ENCODE measurements at places on chromosomes 1 and 21.

DNA sequence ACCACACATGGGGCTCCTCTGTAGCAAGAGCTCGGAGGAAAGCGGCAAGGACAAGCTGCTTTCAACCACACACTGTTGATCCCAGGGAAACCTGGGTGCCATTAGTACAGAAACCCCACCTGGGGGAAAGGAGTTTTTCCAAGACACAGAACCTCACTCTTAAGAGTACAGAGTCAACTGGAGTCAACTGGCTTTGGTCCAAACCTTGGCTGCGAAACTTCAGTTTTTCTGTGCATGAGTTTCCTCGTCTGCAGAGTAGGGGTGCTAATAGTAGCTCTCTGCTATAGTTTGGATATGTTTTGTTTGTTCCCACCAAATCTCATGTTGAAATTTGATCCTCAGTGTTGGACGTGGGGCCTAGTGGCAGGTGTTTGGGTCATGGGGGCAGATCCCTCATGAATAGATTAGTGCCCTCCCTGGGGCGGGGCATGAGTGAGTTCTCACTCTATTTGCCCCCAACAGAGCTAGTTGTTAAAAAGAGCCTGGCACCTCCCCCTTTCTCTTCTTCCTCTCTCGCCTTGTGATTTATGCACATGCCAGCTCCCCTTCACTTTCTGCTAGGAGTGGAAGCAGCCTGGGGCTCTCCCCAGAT lies 161.1 kb downstream of the PIGK start:
- DNase-seq: no peak

DNA sequence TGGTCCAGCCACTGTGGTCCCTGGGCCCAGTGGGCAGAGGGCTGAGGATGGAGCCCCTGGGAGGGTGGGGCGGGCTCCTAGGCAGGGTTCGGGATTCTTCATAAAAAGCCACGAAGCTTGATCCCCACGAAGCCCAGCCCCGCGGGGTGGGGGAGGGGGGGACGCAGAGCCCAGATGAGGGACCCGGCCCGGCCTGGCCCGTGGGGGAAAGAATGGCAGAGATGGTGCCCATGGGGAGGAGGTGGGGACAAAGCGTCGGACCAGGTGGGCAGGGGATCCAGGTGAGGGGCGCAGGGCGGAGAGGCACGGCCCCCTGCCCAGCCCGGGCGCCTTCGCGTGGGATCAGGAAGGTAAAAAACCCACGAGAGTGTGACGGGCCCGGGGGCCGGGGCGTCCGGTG lies 6.0 kb upstream of the SMIM12 start:
- DNase-seq: no peak

- no peak for DNase-seq
Measured at GRCh38 chr21:42496839-42497202, 797 bp upstream of the RSPH1 start.

GRCh38 chr21:38683222-38683621 lies 122.5 kb upstream of the ETS2 start:
- DNase-seq: no peak

DNA sequence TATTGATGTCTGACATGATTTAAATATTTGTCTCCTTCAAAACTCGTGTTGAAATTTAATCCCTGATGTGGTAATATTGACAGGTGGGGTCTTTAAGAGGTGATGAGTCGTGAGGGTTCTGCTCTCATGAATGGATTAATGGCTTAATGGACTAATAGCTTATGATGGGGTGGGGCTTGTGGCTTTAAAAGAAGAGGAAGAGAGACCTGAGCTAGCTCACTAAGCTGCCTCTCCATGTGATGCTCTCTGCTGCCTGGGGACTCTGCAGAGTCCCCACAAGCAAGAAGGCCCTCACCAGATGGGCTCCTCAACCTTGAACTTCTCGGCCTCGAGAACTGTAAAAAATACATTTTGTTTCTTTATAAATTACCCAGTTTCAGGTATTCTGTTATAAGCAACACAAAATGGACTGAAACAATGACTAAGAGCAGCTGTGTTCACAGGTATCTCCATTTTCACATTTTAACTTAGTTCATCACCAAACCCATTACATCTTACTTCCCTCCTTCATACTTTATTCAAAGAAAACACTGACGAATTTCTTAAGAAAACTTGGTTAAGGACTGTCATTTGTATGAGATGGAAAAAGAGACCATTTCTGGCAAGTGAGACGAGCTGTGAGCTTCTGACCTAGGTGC lies 12.1 kb upstream of the AIM2 start:
- no peak for DNase-seq

DNA sequence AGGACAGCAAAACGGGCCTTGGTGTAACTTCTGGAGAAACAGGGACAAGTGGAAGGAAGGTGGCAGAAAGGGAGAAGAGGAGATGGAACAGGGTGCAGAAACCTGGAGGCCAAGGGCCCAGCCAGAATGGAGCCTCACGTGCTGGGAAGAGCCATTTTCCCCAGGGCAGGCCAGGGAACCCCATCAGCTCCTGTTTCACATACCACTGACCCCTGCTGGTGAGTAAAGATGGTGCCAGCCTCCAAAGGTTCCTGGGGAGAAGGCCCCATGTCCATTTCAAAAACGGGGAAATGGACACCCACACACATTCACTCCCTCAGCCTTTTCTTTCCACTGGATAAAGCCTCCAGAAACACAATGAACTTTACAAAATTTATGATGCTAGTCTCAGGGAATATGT lies 57.6 kb upstream of the JUN start:
- DNase-seq: no peak

GRCh38 chr1:190904091-190904695 lies 426.5 kb upstream of the BRINP3 start:
- no peak for DNase-seq

Measured in lower leg skin (tissue), 4 donors.